ENCODE measurements at places on chromosomes 3 and 15.
A peak's percentile ranks its signal among the peaks of the same experiment; 100 is the strongest.

DNA sequence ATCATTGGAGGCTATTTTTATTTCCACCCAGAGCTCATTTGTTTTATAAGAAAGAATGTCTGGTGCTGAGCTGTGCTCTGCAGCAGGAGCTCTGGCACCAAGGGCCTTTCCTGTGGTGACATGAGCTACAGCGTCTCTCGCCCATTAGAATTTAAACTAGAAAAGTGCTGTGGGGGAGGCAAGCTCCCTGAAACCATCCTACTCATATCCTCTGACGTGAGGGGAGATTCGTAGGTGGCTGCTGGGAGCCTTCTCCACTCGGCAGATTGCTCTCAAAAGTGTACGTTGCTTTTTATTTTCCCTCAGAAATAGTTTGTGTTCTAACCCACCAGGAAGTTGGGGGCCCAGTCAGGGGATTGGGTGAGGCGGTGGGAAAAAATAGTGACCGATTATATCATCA is 76.3 kb upstream of the ARHGEF3 start:
- DNase-seq: no peak

GRCh38 chr3:116256843-116257485 is 188.3 kb downstream of the LSAMP start:
- no peak for DNase-seq

DNA sequence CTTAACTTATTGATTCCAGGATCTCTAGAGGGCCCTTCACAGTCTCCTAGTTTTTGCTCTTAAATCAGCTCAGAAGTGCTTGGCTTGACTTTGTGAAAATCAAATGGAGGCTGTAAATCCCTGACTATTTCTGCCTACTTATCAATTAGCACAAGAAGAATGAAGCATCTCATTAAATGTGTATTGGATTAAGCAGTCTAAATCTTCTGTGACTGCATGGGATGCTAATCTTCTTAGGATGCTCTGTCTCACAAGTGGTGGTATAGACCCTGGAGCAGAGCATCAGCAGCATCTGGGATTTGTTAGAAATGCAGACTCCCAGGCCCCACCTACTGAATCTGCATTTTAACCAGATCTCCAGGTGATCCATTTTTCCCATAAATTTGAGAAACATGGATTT is 488.7 kb downstream of the AGBL1 start:
- no peak for DNase-seq

- no peak for DNase-seq
These were observed 4.3 kb upstream of the LSMEM2 start for GRCh38 chr3:50274371-50275104.

DNA sequence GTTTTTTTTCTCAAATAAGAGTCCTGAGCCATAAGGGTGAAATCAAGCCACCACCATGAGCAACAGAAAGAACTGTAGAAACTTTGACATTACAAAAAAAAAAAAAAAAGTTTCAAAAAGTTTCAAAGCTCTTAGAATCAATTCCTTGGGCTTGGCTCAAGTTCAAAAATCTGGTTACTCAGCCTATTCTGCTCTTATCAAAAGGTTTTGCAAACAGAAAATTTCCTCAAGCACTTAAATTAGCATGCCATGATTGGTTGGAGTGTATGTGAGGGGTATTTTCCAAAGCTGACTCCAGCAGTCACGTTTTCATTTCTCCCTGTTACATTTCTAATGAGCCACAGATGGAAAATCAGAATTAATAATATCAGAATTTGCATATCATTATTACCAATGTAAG is 12.1 kb upstream of the PEX5L start:
- peak; percentile 4 for DNase-seq

- DNase-seq: no peak
These were observed 42.4 kb downstream of the PIK3CA start for GRCh38 chr3:179190581-179190980.

DNA sequence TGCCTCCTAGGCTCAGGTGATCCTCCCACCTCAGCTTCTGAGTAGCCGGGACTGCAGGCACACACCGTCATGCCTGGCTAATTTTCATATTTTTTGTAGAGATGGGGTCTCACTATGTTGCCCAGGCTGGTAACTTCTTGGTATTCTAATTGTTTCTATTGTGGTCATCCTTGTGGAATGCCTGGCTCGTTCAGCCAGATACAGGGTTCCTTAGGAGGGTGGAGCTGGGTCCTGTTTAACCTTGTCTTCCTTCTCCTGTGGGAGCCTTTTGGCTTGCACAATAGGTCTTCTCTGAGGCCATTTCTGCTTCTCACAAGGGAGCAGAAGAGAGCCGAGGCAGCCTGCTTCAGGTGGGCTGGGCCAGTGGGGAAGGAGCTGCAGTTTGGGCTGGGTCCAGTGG is 15.7 kb downstream of the PLEKHO2 start:
- no peak for DNase-seq

GRCh38 chr3:42101048-42101447 is 9.9 kb downstream of the TRAK1 start:
- no peak for DNase-seq

GRCh38 chr3:195542316-195542697 is 818 bp downstream of the PPP1R2 start:
- DNase-seq: no peak

DNA sequence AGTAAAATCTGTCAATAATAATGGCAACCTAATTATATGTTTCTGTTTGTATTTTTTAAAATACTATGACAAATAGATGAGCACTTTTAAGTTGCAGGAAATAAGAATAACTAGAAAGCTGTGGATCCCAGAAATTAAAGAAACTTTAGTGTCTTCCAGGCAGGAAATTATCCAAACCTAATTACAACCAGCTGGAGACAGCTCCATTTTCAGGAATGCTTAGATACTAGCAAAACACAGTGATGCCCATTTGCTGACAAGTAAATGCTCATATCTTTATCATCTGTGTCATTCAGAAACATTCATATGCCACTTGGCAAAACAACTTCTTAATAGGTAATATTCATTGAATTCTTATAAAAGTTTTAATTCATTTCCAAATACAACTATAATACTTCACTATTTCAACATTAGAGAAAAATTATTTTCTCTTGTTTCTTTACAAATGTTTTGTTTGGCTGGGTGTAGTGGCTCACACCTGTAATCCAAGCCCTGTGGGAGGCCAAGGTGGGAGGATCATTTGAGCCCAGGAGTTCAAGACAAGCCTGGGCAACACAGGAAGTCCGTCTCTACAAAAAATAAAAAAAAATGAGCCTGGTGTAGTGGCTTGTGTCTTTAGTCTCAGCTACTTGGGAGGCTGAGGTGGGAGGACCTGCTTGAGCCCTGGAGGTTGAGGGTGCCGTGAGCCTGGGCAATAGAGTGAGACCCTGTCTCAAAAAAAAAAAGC is 169.1 kb upstream of the TSPAN3 start:
- no peak for DNase-seq

- DNase-seq: no peak
These were observed 627 bp upstream of the FAM131A start for GRCh38 chr3:184336547-184337398.

- peak; percentile 84 for DNase-seq
These were observed 27.4 kb upstream of the SNTN start for GRCh38 chr3:63624941-63625560.

GRCh38 chr3:159200176-159200575 is 398.3 kb downstream of the MFSD1 start:
- peak; percentile 89 for DNase-seq

DNA sequence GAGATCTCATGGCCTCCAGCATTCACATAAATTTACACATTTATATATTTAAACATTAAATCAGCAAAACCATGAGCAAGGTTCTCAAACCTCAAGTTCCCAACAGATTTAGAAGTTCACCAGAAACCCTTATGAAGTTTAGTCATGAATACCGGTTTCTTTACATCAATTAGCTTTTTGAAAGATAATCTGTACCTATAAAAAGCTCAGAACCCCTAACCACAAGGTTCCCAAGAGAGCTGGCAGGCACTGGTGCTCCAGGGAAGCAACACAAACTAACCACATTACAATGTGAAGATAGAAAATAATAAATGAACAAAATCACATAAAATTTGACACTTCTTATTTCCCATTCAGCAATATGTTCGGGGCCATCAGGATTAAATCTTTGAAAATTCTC is 150.9 kb downstream of the FBN1 start:
- no peak for DNase-seq

GRCh38 chr15:36844534-36844998 is 255.8 kb downstream of the MEIS2 start:
- DNase-seq: peak; percentile 1

DNA sequence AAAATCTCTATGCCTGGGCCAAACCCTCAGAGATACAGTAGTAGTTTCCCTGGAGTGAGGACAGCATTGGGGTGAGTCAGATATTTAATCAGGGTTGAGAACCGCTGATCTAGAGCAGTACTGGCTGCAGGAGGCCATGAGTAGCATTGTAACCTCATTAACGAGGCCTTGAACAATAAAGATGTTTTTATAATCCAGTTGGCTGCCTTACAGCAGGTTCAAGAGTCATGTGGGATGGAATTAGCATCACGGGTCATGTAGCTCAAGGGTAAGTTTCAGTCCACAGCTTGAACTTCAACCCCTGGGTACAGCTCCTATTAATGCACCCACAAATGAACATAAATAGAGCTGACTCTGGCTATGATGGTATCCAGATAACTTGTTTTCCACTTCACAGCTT is 5.1 kb downstream of the HPS3 start:
- DNase-seq: no peak

- DNase-seq: no peak
These were observed 96.0 kb upstream of the CCDC80 start for GRCh38 chr3:112736805-112737566.

DNA sequence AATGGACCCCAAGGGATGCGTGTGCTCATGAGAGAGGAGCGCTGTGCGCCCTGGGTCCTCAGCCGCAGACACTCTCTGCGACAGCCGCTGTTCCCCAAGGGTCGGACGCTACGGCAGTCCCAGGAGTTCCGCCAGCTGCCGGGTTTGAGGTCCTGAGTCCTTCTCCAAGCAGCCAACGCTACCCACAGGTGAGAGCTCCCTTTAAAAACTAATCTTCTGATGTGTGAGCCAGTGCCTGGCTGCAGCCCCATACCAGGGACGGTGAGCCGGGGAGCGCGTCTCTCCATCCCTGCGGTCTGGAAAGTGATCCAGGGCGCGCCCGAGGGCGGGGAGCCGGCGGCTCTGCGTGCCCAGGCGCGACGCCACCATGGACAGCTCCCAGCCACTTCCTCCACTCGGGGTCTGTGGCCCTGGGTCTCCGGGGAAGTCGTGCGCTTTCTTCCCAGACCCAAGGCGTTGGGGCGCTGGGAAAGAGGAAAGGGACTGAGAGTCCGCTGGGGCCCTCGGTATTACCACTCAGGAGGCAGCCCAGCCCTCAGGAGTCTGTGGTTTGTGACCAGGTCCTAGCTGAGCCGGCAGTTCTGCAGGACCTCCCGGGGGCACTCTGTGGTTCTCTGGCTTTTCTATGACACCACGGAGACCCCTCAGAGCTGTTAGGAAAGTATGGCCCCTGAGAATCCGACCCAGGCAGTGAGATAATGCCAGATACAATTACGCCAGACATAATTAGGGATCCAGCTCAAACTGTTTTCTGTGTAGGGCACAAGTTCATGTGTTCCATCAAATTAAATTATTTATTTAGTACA is 1.4 kb downstream of the CEMIP start:
- no peak for DNase-seq

DNA sequence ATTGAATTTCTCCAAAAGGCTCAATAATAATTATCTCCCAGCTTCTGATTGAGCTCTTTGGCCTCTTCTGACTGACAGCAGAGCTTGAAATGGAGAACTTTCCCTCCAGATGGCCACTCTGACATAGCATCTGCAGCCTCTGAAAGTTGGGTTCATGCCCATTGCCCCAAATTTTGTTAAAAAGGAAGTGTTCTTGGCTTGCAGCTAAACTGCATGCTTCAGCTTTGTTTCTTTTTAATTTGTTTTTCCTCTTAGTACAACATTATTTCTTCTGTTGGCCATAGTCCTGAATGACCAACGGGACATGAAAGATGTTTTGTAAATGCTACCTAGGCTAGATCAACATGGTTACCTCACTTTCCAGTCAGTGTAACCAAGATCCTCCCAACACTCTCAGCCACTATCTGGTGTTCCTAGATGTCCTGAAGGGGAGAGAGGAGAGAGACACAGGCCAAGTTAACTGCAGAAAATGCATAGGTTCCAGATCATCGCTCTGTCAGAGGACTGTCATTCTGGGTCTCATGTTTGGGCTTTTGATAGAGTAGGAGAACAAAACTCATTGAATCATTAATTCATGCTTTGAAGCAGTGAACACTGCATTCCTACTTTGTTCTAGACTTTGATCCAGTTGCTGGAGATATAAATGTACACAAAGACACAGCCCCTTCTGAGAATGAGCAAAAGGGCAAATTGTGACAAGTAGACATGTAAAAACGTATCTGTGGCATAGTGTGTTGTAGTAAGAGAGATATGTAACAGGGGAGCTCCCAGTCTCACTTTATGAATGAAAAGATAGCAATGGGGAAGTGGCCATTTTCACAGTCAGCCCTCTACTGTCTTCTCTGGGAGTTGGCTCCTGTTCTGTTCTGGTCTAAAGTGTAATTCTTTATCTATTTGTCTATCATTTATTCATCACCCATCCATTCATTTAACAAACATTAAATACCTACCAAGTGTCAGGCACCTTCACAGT is 156.2 kb downstream of the ZNF621 start:
- no peak for DNase-seq

DNA sequence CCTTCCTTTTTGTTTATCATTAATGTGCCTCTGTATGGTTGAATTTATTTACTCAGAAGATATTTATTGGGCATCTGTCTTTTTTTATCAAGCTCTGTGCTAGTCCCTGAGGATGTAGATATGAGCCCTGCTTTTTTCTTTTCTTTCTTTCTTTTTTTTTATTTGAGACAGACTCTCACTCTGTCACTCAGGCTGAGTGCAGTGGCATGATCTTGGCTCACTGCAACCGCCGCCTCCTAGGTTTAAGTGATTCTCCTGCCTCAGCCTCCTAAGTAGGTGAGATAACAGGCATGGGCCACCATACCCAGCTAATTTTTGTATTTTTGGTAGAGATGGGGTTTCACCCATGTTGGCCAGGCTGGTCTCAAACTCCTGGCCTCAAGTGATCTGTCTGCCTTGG is 58.5 kb downstream of the MBNL1 start:
- DNase-seq: no peak

DNA sequence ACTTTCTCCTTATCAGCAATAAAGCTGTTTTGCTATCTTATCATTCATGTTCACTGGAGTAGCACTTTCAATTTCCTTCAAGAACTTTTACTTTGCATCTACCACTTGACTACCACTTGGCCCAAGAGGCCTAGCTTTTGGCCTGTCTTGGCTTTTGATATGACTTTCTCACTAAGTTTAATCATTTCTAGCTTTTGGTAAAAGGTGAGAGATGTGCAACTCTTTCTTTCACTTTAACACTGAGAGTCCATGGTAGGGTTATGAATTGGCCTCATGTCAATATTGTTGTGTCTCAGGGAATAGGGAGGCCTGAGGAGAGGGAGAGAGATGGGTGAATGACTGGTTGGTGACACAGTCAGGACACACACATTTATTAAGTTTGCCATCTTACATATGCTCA is 31.0 kb upstream of the FAM3D start:
- DNase-seq: no peak

GRCh38 chr3:13208706-13209633 is 135.7 kb upstream of the IQSEC1 start:
- no peak for DNase-seq

DNA sequence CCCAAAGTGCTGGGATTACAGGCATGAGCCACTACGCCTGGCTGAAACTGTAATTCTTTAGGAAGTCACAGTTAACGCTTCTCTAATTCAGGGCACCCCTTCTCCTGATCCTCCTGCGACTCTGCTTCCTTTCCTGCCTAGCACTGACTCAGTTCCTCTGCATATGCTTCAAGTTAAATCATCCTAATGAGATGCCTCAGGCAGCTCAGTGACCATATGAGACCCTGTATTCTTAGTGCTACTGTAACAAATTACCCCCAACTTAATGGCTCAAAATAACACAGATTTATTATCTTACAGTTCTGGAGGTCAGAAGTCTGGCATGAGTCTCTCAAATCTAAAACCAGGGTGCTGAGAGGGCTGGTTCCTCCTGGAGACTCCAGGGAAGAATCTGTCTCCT is 271.8 kb upstream of the LYSMD4 start:
- no peak for DNase-seq

Data from non-pigmented ciliary epithelial cell (primary cell).